ENCODE measurements at places on chromosomes 7 and 10.
A peak's percentile ranks its signal among the peaks of the same experiment; 100 is the strongest.

- DNase-seq: no peak
Observed at GRCh38 chr10:593901-594457, 95.5 kb downstream of the DIP2C start.

GRCh38 chr7:159071260-159071659 is 73.4 kb downstream of the VIPR2 start:
- DNase-seq: no peak

GRCh38 chr7:109844362-109844761 is 1246.6 kb upstream of the LRRN3 start:
- peak; percentile 46 for DNase-seq

- DNase-seq: no peak
Observed at GRCh38 chr7:36171503-36171902, 18.4 kb downstream of the EEPD1 start.

DNA sequence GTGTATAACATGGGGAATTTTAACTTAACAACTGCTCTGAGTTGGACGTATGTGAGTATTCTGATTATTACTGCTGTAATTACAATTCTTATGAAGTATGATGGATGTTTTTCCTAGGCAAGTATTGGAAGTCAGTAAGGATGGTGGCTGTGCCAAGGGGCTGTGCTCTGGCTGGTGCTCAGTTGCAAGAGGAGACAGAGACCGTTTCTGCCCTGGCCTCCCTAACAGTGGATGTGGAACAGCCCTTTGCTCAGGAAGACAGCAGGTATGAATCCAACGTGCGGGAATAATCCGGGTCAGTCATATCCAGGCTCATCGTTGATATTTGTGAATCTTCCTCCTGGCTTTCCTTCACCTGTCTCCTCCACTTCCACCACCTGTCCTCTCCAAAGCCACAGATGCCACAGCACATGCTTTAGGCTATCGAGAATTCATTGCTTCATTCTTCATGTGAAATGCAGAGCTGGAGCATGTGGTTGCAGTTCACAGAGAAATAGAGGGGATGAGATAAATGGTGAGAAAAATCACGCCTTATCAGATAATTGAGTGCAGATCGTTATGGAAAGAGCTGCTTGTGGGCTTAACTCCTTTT is 141.7 kb downstream of the TWIST1 start:
- no peak for DNase-seq

- no peak for DNase-seq
Observed at GRCh38 chr10:1399431-1400100, 337.8 kb downstream of the ADARB2 start.

- DNase-seq: no peak
Observed at GRCh38 chr7:101277155-101277554, 32.3 kb upstream of the FIS1 start.

DNA sequence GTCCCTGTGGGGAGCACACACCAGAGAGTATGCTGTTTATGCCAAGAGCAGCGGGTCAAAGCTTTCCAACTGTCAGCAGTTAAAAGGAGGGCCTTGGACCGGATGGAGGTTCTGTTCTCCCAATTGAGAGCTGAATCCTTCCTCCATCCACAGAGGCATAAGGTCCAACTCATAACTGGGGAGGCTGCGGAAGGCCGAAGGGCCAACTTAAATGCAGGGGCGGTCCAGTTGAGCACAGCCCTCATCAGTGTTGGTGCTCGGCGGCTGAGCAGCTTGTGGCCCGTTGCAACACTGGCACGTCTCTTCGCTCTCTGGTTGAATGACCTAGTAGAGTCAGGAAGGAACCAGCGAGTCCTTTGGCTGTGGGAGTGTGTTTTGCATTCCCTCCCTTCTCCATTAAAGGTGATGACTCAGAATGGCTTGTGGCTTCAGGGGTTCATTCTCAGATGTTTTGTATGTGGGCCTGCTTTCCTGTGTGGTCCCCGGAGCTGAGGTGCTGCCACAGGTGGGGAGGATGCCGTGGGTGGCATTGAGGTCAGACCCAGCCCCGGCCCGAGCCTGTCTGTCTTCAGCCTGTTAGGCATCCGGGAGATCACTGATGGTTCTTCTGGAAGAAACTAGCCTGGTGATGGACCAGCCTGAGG is 44.8 kb upstream of the DMBT1 start:
- DNase-seq: peak; percentile 57

DNA sequence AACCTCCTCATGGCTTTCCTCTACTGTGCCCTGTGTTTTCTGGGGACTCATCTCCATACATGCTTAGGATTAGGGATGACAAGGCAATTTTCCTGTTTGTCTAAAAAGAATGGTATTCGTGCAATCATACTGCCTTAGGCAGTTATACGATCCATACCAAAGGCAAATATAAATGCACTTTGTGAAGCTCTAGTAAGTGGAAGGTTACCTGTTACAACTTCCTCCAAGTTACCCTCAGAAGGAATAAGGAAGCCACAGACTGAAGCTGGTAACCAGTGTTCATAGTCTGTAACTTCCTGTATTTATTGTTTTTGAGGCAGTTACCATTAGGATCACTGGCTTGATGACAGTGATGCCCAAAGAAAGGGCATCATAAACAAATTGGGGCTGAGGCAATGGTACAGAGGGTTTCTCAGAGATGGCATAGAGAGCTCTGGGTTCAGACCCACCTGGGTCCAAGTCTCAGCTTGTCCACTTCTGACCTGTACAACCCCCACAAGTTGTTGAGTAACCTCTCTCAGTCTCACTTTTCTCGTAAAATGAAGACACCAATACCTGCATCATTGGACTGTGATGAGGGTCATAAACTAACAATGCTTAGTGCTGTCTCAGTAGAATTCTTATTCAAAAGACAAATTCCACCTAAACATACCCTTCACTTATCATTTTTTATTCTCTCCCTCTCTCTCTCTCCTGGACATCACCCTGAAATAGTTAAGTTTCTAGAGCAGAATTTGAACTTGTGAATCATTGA is 138.2 kb downstream of the ELMO1 start:
- DNase-seq: no peak

DNA sequence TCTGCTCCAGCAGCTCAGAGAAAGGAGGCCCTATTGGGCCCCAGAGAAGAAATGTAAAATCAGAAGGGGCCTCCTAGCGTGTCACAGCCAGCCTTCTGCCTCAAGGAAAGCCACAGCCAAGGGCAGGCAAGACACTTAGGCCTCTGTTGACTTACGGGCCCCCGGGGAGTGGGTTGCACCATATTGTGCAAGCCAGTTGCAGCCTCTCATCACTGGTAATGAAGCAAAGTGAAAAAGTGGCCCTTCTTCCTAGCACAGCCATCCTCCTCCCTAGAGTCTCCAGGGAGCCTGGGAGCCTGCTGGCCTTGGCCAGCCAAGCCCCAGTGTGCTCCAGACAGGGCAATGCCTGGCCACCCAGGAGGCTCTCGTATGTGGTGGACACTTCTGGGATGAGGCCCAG is 56.2 kb upstream of the GDF10 start:
- no peak for DNase-seq

GRCh38 chr7:120949393-120949911 is 1.1 kb upstream of the ING3 start:
- peak; percentile 36 for DNase-seq

- DNase-seq: no peak
Observed at GRCh38 chr7:18200855-18201254, 173.2 kb upstream of the PRPS1L1 start.

GRCh38 chr7:43647339-43647672 is 64.4 kb downstream of the STK17A start:
- DNase-seq: peak; percentile 79

- no peak for DNase-seq
Observed at GRCh38 chr10:132925614-132926013, 16.8 kb downstream of the CFAP46 start.

DNA sequence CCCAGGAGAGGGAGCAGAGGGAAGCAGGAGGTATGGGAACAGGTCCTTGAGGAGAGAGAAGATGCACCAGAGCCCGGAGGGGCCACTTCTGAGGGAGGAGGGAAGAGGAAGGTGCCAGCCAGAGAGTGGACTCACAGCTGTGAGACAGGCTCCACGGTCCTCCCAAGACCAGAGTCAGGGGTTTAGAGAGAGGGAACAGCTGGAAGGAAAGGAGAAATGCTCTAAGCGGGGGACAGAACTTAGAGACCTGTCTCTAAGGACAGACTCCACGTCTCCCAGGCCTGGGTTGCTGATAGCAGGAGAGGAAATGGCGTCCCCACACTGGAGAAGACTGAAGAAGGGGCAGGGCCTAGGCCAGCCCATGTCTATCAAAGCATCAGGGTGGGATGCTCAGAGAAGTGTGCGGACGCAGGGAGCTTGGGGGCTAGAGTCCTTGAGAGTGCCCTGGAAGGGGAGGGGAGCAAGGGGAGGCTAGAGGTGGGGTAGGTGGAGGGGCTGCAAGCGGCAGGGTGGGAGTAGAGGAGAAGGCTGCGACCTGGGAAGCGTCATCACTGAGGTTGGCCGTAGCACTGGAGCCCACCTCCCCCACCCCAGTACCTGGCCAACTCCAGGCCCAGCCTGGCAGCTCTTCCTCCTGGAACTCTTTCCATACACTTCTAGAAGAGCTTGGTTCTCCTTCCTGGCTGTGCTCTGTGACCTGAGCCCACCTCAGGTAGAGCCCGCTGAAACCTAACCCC is 25.6 kb upstream of the GRID1 start:
- no peak for DNase-seq

- DNase-seq: peak; percentile 12
Observed at GRCh38 chr10:75250934-75251333, 15.2 kb upstream of the COMTD1 start.

GRCh38 chr7:47179812-47180515 is 401.9 kb downstream of the TNS3 start:
- peak; percentile 71 for DNase-seq

- DNase-seq: peak; percentile 70
Observed at GRCh38 chr7:81846398-81846797, 76.6 kb upstream of the HGF start.

DNA sequence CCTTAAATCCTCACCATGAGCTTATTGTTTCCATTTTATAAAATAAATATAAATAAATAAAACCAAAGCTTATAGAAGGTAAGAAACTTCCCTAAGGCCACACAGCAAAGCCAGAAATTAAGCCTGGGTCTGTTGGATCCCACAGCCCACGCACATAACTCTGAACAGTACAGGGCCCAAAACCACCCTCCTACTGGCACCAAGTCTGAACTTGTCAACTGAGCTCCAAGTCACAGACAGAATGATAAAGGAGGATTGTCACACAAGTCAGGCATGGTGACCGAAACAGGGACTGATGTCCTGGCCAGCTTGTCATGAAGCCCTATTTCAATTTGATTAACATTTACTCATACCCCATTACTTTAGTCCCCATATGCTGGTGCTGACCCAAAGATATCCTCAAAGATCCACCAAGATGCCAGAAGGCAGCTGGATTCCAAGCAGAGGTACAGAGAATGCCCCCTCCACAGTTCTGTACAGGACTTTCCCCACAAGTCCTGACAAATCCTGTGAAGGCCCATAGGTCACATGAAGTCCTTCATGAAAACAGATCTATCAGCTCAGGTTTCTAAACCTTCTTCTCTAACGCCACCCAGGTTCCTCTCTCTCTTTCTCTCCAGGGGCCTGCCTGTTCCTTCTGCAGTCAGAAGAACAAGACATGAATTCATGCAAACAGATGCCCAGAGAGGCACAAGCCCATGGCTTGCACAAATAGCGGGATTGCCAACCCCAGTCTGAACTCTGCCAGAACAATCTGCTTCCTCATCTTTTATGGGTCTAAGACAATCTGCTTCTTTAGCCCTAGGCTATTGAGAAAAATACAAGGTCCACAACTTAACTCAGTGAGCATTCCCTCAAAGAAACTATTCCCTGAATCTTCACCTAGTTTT is 60.9 kb downstream of the GLI3 start:
- DNase-seq: no peak

DNA sequence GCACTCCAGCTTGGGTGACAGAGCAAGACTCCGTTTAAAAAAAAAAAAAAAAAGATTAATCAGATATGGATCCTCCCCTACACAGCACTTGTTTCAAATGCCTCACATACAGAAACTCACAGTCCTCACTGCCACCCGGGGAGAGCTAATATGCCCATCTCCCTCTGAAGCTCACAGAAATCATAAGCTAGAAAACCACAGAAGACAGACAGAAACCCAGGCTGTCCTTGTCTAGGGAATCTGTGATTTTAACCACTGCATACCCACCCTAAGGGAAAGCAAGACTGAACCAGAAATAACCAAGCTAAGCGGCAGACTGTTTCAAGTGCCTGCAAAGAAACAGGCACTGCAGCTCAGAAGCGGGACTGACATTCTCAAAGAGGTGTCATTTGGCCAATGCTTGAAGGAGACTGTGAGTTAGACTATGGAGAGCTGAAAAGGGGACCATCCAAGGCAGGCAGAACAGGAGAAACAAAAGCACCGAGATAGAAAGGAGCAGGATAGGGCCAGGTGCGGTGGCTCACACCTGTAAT is 37.6 kb downstream of the SLC37A3 start:
- DNase-seq: no peak

GRCh38 chr7:24755541-24756407 is 1.5 kb downstream of the GSDME start:
- peak; percentile 95 for DNase-seq

GRCh38 chr7:145978769-145979168 is 137.8 kb upstream of the CNTNAP2 start:
- no peak for DNase-seq

DNA sequence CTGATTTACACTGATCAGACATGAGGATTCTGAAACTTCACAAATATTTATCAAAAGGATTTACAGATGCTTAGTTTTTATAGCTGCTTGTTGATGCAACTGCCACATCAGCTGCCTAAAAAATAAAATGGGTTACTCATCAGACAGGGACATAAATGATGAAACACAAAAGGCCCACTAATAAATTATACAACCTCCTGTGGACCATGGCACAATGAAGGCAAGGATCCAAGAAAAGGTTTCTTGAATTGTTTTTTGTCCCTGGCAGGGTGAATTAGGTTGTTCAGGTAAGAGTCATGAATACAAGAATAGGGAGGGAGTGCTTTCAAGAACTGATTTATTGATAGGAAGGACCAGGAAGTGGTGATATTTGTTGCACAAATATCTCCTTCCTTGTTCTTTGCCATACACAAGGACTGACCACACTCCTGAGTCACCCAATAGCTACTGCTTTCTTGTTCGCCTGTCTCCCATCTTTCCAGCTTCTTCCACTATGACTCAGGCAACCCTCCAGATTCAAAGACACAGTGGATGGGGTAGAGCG is 234.5 kb downstream of the AHR start:
- peak; percentile 97 for DNase-seq

DNA sequence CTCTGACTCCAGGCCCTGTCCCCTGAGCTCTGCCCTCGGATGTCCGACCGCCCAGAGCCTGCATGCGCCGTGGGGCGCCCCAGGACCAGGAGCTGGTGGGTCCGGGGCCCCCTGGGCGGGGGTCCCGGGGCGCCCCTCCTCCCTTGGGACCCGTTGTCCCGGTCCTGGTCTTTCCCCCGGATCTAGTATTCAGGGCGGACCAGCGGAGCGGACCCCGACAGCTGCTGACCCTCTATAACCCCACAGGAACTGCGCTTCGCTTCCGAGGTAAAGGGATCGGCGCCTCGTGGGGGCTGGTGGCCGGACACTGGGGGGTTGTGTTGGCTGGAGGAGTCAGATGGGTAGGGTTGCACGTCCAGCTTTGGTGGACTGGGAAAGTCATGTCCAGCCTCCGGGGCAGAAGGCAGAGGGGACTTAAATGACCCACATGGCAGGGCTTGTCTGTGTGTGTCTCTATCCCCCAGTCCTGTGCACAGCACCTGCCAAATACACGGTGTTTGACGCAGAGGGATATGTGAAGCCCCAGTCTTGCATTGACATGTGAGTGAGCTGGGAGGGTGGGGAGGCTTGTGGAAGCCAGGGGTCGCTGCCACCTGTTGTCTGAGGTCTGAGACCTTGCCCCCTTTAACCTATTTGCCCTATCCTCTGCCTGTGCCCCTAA is 520 bp downstream of the MOSPD3 start:
- peak; percentile 15 for DNase-seq

Data from ELR (cell line).